ENCODE measurements at places on chromosomes 2 and 18.

- no peak for DNase-seq
Measured at GRCh38 chr2:123015186-123015585, 1009.9 kb upstream of the CNTNAP5 start.

DNA sequence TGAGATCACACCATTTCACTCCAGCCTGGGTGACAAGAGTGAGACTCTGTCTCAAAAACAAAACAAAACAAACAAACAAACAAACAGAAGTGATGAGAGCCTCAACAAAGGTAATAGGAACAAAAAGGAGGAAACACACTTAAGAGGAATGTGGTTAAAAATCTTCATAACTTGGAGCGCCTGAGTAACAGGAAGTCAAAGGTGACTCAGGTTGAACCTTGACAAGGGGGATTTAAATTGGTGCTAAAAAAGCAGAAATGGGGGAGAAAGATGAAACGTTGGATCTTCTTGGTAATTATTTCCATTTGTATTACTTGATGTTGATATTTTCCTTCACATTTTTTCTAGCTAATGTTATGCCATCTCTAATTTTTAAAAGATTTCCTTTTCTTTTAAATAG, 318.5 kb upstream of the TCF4 start:
- DNase-seq: no peak

DNA sequence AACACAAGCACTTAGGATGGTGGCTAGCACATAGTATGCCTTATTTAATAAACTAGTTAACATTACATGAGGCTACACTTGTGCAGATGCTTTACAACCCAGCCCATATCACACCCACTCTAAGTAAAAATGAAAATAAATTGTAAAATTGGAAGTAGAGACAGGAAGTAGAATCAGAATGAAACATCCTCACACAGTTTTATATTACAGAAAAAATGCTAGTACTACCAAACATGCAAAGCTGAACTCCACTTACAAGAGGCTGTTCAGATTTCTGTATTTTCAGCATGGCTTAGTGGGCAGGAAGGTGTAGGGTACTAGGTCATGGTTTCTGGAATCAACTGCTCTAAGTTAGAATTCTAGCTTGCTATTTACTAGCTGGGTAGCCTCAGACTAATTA, 18.2 kb upstream of the CRIM1 start:
- no peak for DNase-seq

DNA sequence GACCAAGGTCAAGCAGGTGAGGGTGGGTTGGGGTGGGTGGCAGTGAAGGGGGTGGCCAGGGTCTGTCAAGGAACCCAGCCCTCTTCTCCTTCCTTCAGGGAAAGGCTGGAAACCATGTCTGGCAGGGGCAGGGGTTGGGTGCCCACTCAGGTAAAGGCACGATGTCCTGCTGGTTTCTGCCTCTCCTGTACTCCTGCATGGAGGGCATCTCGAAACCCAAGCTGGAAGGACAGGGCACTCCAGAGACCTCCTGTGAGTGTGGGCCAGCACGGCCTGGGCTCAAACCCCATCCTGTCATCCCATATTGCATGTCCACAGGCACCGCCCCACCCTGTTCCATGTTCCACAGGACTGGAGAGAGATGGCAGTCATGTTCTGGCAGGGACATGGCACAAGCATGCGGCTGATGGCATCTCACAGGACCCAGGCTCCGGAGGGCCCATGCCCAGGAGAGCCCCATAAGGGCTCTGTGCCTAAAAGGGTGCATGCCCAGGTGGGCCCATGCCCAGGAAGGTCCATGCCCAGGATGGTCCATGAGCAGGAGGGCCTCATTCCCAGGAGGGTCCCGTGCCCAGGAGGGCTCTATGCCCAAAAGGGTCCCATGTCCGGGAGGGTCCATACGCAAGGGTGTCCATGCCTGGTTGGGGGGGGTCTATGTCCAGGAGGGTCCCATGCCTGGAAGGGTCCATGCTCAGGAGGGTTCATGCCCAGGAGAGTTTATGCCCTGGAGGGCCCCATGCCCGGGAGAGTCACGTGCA, 6.4 kb downstream of the GPR35 start:
- no peak for DNase-seq

DNA sequence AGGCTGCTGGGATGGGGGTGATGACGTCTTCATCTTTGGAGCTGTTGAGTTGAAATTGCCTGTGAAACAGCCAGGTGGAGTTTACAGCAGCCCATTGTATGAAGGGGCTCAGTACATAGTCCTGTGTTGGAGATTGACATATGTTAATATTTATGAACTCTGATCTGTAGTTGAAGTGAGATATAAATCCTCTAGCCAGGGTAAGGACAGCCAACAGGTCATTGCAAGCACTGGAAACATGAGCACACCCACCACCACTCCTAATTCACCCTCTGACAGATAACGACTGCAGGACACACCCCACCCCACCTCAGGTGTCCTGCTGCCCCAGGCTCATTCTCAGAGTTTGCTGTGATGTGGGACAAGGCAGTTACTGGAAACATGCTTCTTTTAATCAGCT, 112.4 kb upstream of the TRIB2 start:
- DNase-seq: no peak

Data from HTR-8/SVneo (cell line).